ENCODE measurements at places on chromosomes 11 and 22.

GRCh38 chr11:67632175-67632981 is 2.6 kb upstream of the NUDT8 start:
- DNase-seq, result no peak

DNA sequence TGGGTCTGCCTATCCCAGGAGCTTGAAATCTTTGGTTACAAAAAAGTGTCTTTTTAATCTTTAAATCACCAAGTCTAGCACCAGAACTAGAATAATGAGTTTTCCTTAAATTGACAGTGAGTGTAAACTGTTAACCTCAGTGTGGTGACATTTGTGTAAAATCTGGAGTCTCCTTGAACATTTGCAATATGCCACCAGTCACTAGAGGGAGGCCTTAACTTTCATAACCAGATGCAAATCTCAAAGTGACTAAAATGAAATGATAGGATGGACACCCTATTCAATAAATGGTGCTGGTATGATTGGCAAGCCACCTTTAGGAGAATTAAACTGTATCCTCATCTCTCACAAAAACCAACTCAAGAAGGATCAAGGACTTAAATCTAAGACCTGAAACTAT is 8.3 kb upstream of the SCGB1D2 start:
- no peak for DNase-seq

- DNase-seq, result no peak
Observed at GRCh38 chr11:65782816-65783228, 2.0 kb upstream of the AP5B1 start.

DNA sequence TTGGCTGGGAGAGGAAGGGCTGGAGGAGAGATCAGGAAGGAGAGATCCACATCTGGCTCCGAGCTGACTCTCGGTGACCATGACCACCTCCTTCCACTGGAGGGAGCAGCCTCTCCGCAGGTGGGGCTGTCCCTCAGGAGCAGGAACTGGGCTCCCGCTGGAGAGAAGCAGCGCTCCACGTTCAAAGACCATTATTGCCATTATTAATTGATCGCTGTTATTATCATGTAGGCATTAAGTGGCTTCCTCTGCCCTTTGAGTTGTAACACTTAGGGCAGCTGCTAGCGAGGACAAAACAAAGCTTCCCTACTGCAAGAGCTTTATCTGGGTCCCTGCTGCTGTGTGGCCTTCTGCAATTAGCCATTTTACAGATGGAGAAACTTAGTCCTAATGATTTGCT is 251.9 kb downstream of the ST3GAL4 start:
- DNase-seq, result no peak

- DNase-seq, result no peak
Observed at GRCh38 chr11:104098555-104098954, 62.1 kb downstream of the DDI1 start.

Data from activated CD4-positive, alpha-beta T cell treated with anti-CD3 and anti-CD28 coated beads for 1 hour (primary cell).